ENCODE measurements at places on chromosomes 7 and 10.

DNA sequence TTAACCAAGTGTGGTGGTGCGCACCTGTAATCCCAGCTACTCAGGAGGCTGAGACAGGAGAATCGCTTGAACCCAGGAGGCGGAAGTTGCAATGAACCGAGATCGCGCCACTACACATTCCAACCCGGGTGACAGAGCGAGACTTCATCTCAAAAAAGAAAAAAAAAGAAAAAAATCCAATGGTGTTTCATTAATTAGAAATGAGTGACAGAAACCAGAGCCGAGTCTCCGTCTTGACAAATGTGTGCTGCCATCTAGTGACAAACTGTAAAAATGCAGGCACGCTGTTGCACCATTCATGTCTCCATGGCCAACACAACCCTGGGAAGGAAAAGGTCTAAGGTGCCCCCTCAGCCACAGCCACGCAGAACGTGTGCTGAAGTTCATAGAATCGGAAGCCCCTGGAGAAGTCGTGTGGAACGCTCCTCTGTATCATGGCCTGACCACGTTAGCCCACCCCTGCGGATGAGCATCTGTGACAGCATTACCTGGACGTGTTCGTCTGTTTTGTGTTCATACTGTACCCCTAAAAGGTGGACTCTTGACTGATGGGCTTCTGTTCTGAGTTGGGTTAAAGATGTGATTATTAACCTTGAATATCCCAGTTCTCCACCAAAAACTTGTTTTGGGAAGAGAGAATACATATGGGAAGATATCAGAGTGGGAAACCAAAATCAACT is 94.9 kb downstream of the LYZL2 start:
- DNase-seq, result peak; percentile 88

GRCh38 chr10:86970162-86970981 is 2.1 kb downstream of the ADIRF start:
- no peak for DNase-seq

- DNase-seq, result no peak
These were observed 22.3 kb upstream of the LRRN3 start for GRCh38 chr7:111068618-111069017.

DNA sequence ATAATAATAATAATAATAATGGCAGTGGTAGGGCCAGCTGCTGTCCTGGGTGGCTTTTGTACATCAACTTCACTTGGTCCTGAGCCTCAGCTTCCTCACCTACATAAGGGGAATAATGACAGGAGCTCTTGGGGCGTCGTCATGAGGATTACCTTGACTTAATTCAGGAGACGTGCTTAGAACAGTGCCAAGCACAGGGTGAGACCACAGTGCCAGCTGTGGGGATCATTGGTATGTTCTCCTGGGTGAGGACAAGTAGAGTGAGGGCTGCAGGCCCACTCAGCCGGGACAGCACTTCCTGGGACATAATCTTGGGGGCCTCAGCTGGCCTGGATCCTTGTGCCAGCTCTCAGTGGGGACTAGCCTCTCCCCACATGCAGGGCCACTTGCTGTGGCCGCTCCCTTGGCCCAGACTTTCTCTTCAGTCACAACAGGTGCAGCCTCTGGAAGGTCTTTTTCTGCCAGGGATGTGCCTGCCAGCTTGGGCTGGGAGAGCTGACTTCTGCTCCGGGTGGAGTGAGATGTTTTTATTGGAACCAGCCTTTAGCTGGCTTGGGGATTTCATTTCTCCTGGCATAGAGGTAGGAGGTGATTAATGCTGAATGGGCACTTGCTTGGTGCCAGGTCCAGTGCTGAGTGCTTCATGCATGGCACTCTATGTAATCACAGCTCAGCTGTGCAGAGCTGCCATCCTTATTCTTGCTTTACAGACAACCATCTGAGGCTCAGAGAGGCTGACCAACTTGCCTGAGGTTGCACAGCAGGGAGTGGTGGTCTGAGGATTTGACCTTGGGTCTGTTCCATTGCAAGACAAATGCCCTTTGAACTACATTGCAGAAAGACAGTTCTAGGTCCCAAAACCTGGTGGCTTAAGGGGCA is 45.3 kb downstream of the TSPAN15 start:
- DNase-seq, result no peak

GRCh38 chr10:75253281-75254220 is 17.8 kb upstream of the COMTD1 start:
- DNase-seq, result no peak

GRCh38 chr10:32909456-32909855 is 48.6 kb downstream of the ITGB1 start:
- no peak for DNase-seq

GRCh38 chr10:118291122-118291521 is 51.0 kb downstream of the FAM204A start:
- no peak for DNase-seq

GRCh38 chr10:75860009-75860408 is 428.6 kb downstream of the LRMDA start:
- no peak for DNase-seq

DNA sequence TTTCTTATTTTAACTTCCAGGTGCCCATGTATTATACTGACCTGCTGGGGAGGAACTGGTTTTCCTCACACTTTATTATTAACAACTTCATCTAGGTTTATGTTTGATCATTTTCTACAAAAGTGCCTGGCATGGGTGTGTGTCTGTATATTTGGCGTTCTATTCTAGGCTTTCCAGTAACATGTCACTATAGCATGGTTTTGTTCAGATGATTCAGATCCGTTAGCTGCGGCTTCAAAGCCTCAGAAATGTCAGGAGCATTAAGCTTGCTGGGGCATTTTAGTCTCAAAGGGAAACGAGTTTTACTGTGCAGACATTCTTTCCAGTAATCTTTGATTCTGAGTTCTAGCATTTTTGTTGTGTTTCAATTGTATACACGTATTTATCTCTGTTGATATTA is 2.3 kb downstream of the INPP5A start:
- no peak for DNase-seq

- DNase-seq, result no peak
These were observed 120.9 kb upstream of the ZNF438 start for GRCh38 chr10:31152421-31153135.

GRCh38 chr7:41955451-41955850 is 252.6 kb upstream of the INHBA start:
- DNase-seq, result no peak

DNA sequence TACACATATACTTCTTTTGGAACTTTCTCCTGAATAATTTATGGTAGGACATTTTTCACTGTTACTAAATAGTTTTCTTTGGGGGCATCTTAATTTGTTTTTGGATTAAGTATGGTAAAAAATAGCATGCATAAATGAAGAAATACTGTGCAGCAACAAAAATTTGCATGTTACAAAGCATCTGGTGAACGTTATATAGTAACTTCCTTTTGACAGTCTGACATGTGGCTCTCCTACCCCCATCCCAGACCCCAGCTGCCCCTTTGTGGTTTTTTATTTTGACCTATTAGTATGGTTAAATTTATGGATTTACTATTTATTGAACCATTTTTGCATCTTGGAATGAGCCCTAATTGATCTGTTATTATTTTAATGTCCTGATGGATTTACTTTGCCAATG is 9.9 kb downstream of the TASOR2 start:
- DNase-seq, result no peak

DNA sequence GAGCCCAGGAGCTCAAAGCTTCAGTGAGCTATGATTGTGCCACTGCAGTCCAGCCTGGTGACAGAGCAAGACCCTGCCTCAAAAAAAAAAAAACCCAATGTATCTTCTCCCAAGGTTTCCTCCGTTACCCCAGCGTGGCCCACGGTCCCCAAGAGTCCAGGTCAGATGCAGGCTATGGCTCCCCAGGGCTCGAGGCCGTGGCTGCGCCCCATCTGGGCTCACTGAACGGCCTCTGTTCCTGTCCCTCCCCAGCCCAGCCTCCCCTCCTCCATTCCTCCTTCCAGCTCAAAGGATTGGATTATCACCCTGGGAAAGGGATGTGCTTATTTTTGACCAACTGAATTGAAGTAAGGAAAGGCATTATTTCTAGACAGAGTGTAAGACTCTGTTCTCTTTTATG is 31.0 kb downstream of the STK32C start:
- DNase-seq, result no peak

DNA sequence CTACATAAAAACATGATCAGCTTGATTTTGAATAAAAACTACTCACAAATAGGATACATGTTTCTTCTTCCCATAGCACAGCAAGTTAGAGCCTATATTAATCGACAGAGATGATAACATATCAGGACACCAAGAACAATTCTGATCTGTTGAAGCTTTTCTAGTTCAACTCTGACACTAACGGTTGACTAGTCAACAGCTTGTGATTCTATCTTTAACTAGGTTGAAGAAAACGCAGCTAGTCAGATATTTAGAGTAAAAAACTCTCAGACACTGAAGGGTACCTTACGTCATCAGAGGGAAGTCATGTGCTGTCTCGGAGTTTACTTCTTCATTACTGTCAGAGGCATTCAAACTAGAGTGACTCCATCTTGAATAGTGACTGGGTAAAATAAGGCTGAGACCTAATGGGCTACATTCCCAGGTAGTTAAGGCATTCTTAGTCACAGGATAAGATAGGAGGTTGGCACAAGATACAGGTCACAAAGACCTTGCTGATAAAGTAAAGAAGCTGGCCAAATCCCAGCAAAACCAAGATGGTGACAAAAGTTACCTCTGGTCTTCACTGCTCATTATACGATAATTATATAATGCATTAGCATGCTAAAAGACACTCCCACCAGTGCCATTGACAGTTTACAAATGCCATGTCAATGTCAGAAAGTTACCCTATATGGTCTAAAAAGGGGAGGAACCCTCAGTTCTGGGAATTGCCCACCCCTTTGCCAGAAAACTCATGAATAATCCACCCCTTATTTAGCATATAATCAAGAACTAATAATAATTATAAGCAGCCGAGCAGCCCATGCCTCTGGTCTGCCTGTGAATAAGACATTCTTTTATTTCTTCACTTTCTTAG is 21.3 kb downstream of the CCDC71L start:
- peak; percentile 26 for DNase-seq

DNA sequence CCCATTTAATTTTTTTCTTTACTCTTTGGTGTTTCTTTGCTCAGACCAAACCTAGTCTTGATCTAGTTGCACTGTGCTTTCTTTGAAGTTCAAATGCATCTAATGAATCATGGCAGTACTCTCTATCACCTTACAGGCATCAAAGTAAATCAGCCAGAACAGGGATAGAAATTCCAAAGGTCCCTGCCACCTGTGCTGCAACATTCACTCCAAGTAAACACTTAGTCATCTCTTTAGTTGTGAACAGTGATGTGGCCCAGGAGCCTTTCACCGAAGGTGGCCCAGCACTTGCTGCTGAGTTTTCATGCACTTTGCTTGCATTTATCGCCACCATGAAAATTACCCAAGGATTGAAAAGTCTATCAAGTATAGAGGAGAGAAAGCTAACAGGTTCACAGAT is 314.1 kb upstream of the ETV1 start:
- DNase-seq, result no peak

- DNase-seq, result no peak
These were observed 240.2 kb downstream of the MAD1L1 start for GRCh38 chr7:1992554-1992953.

- DNase-seq, result no peak
These were observed 10.5 kb downstream of the AKR1D1 start for GRCh38 chr7:138086563-138087270.

- no peak for DNase-seq
These were observed 9.0 kb upstream of the EZH2 start for GRCh38 chr7:148893071-148893470.

DNA sequence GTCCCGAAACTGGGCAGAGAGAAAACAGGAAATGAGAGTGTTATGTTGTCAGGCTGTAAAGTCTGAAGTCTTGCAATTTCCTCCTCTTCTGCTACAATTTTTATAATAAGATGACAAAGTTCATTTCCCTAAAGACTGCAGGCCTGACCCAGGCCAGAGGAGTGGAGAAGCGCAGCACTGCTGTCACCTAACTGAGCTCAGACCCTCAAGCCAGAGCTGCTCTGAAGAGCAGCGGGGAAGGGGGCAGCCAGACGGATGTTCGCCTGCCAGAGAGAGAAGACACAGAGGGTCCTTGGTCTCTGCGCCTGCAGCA is 12.6 kb upstream of the AOAH start:
- DNase-seq, result peak; percentile 85

- DNase-seq, result no peak
These were observed 39.2 kb upstream of the MKRN1 start for GRCh38 chr7:140518370-140519006.

- no peak for DNase-seq
These were observed 133.6 kb upstream of the ASAH2 start for GRCh38 chr10:50384898-50385297.

GRCh38 chr7:72538856-72539255 is 126.7 kb upstream of the CALN1 start:
- no peak for DNase-seq

DNA sequence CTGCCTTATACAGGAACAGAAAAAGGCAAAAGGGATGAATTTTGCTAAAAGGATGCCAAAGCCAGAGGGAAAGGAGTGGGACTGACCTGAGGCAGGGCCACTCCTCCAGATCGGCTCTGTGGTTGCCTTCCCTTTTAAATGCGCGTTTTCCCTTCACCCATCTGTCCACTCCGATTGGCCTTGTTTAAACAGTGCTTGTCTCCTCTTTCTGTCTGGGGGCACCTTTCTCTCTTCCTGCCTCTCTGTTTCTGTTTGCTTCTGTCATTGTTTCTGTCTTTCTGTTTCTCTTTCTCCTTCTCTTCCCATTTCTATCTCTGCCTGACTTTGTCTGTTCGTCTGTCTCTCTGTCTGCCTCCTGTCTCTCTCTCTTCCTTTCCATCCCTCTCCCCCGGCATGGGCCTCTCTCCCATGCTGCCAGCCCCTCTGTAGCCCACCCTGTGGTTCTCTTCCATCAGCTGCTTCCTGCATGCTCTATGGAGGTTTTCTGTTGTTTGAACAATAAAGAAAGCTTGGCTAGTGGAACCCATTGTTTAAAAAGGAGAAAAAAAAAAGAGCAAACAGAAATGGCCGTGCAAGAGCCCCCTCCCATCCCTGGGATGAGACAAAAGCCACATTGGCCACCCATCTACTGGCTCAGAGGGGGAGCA is 29.5 kb upstream of the HSPB1 start:
- no peak for DNase-seq

DNA sequence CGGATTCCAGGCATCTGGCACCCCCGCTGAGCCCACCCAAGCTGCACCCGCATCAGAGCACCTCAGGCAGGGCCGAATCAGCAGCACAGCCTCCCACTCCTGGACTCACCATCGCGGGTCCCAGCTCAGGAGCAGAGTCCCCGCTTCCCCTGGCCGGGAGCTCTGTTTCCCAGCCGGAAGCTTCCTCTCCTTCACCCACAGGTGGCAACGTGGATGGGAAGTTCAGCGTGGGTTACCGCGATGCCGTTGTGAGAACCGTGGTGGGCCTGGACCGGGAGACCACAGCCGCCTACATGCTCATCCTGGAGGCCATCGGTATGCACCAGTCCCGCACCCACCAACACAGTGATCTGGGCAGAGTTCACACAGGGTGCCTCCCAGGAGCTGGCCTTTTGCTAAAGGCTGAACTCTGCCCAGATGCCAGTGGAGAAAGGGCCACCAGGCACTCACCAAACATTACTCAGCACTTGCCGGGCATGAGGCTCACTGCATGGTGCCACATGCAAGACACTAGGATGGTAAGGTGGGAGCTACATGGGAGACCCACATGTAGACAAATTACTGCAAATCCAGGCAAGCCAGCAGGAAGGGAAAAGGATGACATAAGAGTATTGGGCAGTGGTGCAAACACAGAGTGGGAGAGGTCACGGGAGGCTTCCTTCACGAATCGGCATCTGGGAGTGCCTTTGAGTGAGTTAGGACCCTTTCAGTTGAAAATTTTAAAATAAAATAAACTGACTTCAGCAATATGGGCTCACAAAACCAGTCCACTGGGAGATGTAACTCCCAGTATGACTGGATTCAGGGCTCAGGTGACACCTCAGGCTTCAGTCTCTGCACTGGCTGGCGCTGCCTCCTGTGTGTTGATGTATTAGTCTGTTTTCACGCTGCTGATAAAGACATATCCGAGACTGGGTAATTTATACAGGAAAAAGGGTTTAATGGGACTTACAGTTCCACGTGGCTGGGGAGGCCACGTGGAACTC is 10.4 kb downstream of the C10orf105 start:
- DNase-seq, result peak; percentile 18

All from inflammatory macrophage (primary cell).